ENCODE measurements at places on chromosomes 13 and 19. TPM values are rescaled to one million over a fixed set of nuclear protein-coding genes. Genes with fewer than 3 reads are reported as not detected.

The SPACA4 gene
- not detected for total RNA-seq

The TEX26 gene
- total RNA-seq: not detected

The CHMP2A gene
- 71.4 TPM for total RNA-seq

The MRPL54 gene
- 61.5 TPM for total RNA-seq

The ARHGEF1 gene
- total RNA-seq: 68.7 TPM

The SCN1B gene
- total RNA-seq: 4.7 TPM

The CCDC159 gene
- 4.7 TPM for total RNA-seq

The CGB7 gene
- total RNA-seq: 0.14 TPM

The ZNF776 gene
- 13.2 TPM for total RNA-seq

The FSD1 gene
- 3.3 TPM for total RNA-seq

The BICRA gene
- 10.2 TPM for total RNA-seq

The UGGT2 gene
- 69.4 TPM for total RNA-seq

The CALM3 gene
- 99.1 TPM for total RNA-seq

The SAFB gene
- 60.4 TPM for total RNA-seq

The CYP4F2 gene
- total RNA-seq: not detected

The ZIM2 gene
- not detected for total RNA-seq

The KLK12 gene
- not detected for total RNA-seq

The ATXN8OS gene
- not detected for total RNA-seq

The SLC10A2 gene
- total RNA-seq: not detected

The RNF113B gene
- total RNA-seq: not detected
